ENCODE measurements at places on chromosomes 12 and 14. TPM values are rescaled to one million over a fixed set of nuclear protein-coding genes. Genes with fewer than 3 reads are reported as not detected.

DNA sequence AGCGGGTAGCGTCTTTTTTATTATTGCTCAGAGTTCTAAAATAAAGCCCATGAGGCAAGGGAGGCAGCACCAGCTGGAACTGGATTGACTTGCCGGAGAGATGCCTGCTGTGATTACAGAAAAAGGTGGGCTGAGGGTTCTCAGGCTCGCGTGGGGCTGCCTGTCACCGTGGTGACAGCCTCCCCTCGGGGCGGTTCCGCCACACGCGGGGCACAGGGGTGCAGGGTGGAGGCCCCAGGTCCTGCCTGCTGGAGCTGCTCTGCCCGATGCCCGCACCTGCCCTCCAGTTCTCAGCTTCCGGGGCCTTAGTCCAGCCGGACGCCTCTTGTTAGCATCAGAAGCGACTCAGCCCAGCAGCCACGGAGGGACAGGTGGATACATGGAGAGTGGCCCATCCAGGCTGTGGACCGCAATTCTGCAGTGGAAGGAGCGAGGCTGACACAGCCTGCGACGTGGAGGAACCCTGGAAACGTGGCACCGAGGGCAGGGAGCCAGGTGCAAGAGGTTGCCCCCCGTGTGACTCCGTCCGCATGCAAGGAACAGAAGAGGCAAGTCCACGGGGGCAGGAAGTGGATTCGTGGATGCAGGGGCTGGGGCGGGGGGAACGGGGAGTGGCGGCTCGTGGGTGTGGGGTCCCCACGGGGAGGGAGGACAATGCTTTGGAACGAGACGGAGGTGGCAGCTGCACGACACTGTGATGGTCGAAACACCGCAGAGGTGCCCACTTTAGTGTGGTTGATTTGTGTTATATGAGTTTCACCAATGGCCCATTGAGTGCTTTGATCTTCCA is 79.5 kb downstream of the GALNT9 start:
- no peak for DNase-seq

Gene TOX4
- 84.1 TPM for total RNA-seq

DNA sequence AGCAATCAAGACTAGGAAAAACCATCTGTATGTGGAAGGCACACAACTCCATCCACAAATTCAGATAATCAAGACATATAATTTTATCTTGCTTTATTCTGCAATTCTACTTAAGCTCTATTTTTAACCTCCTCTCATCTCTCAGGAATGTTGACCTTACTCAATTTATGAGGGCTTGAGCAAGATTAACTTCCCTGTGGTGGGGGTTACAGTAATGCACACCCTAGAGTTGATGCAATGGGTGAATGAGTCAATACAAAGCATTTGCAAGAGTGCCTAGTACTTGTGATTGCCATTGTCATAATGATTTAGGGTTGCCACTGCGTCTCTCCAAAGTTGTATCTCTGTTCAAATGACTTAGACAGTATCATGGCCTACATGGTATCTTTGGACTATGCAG is 1598.4 kb upstream of the TMEM132C start:
- peak; percentile 97 for DNase-seq

Gene IAPP
- not detected for total RNA-seq

Gene CDH24
- 4.9 TPM for total RNA-seq

- DNase-seq: no peak
Observed at GRCh38 chr14:78673845-78674244, 503.7 kb downstream of the NRXN3 start.

DNA sequence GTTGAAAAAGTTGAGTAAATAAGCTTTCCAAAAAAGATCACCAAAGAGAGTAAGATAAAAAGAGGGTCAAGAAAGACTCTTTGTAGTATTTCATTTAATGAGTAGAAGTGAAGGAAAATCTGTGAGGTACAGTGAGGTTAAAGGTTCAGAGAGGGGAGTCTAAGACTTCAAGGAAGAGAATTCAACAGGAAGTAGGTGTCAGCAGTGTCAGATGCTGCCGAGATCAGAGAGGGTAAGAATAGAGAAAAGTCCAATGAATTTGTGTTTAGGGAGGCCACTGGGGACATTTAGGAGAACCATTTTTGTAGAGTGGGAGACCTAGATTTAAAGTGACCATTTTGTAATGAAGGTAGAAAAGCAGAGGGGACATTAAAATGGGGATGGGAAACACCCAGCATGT is 71.6 kb upstream of the KRAS start:
- no peak for DNase-seq

DNA sequence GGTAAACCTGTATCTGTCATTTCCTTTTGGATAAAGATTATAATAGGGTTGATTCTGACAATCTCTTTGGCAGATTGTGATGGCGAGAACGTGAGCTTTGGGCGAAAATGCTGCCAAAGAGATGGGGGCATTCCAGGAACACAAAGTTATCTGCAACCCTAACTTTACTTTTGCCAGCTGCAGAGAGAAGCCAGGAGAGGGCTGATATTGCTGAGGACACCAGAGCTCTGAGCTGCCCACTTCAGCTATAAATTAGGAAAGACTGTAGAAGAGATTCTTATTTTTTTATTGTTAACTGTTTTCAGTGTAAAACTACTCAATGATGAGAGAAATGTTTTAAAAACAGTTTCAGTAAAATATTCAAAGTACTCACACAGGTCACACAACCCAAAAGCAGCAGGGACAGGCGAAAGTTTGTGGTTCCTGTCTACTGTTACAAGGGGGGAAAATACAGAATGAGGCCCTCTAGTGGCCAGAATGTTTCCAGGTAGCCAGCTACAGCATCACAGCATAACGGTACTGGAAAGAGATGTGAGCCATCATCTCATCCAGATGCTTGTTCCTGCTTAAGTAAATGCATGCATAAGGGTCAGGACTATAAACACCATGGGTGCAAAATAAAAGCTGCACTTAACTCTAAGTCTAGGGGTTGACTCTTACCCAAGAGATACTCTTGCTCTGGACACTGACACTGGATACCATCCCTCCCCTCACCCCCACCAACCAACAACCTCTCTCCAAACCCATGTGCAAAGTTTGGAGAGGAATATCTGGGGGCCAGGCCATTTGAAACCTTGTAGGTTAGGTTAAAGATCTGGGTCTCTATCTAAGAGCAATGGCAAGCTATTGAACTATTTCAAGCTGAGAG is 498.4 kb downstream of the RMST start:
- peak; percentile 34 for DNase-seq

Gene GPD1
- 0.37 TPM for total RNA-seq

DNA sequence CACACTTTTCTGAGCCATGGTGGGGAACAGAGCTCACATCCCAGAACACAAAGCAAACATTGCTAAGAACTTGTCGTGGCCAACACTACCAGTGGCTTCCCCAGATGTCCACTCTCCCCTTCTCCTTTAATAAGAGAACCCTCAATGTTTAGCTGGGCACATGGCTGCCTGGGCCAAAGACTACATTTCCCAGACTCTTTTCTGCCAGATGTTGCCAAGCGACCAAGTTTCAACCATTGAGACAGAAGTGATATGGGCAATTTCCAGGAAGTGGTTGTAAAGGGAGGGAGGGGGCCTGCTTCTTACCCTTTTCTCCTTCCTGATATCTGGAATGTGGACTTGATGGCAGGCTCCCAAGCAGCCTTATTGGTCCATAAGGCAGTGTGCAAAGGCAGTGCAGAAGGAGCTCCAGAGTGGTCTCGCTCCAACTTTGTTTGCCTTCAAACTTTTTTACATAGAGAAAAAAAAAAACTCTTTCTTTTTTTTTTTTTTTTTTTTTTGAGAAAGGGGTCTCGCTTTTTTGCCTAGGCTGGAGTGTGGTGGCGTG is 24.9 kb upstream of the JDP2 start:
- DNase-seq: no peak

Gene IFI27
- 2.0 TPM for total RNA-seq

GRCh38 chr12:69189378-69189978 is 49.9 kb upstream of the CPSF6 start:
- DNase-seq: peak; percentile 19

Gene PTGDR
- total RNA-seq: not detected

- no peak for DNase-seq
Observed at GRCh38 chr14:68880581-68881105, 87.8 kb upstream of the ZFP36L1 start.

- DNase-seq: no peak
Observed at GRCh38 chr14:59344691-59345455, 120.3 kb downstream of the GPR135 start.

Gene OAS2
- total RNA-seq: 0.71 TPM

GRCh38 chr14:50874757-50875156 is 2.9 kb downstream of the ABHD12B start:
- no peak for DNase-seq

Gene CIROP
- not detected for total RNA-seq

- peak; percentile 64 for DNase-seq
Observed at GRCh38 chr14:41144370-41144769, 462.3 kb upstream of the LRFN5 start.

Gene C3AR1
- total RNA-seq: not detected
